Activated T-helper 1 cell treated with Interleukin-2 at 50 U/mL for 16 hours (primary cell): ENCODE measurements at places on chromosomes 7 and 10.
A peak's percentile ranks its signal among the peaks of the same experiment; 100 is the strongest.

DNA sequence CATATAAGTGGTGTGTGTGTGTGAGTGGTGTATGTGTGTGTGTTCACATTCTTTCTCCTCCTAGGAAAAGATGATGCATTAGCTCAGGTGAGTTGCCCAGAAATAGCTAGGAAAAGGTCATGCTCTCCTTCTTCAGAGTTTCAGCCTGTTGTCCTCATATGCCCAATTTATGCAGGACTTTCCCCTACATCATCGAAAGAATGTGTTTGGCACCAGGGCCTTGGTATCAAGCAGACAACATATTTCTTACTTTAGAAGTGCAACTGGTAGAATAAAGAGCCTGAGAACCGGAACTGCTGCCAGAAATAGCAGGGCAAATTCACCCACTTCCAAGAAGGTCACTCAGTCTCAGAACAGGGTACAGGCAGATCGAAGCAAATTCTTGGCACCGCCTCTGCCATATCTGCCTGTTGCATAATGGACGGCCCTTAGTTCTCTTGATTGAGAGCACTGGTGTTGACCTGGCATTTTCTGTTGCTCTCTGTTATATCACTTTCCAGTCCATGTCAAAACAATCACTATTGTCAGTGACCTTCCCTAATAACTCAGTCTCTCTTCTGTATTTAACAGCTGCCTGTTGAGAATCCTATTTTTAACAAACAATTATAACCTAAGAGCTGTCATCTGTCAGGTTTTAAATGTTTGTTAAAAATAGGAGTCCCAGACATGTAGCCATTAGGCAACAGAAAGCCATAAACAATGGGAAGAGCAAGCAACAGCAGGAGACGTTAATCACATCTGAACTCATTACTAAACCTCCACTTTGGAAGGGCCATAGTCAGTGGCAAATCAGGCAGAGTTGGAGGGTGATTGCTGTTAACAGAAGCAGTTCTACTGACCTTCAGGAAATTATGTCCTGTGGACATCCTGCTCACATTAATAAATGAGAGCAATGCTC lies 20.7 kb downstream of the ADRB1 start:
- no peak for DNase-seq

DNA sequence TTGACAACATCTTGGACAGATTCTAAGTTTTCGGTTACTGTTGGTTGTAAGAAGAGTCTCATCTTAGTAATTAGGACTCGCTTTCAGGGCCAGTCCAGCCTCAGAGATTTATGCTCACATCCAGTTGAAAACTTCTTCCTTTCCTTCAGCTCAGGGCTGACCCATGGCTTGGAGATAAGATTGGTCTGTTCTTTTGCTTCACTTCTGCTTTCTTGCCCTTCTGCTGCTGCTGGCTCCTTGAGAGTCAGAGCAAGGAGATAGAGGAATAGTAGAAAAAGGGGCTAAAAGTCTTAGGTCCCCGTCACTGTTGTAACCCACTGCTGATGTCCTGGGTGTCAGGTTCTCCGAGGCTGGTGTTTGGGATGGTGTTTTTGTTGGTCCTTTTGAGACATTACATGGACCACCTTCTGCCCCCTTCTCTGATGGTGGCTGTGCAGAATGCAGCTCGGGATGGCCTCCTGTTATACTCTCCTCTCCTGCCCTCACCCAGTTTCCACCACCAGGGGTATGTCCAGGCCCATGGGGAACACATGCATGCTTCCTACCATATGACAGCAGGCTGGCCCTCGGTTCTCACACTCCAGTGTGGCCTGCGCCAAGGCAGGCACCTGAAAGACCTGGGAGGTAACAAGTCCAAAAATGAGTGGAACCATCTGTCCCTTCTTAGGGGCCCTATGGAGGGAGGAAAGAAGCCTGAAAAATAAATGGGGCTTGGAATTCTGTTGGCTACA lies 67.8 kb upstream of the PCBD1 start:
- DNase-seq = no peak

DNA sequence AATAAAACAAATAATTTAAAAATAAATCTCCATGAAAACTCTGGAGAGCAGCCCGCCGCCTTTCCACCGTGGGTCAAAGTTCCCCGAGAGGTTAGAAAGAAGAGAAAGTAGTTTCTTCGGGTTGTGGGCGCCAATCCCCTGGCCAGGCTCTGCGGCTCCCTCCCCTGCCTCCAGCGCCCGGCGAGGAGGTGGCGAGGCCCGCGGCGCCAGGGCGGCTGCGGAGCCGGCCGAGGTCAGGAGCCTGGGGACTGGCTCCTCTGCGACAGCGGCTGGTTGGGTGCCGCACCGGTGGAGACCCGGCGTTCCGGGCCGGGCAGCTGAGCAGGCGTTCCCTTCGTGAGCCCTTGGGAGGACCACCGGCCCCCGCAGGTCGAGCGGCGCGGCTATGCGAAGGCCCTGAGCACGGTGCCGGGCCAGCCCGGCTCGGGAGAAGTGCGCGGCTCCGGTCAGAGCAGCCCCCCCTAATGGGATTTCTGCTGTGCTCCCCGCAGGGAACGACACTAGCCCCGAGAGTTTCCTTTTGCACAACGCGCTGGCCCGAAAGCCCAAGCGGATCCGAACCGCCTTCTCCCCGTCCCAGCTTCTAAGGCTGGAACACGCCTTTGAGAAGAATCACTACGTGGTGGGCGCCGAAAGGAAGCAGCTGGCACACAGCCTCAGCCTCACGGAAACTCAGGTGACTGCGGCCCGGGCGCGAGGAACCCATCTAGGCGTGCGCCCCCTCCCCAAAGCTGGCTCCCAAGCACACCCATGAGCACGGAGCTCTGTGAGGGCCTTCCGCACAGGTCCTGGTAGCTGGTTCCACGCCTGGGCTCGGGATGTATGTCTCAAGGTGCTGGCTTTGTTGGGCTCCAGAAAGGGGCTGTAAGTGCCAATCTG lies 2.8 kb downstream of the EMX2 start:
- DNase-seq = no peak

- no peak for DNase-seq
These were observed 133.0 kb upstream of the NEBL start for GRCh38 chr10:21030091-21030490.

GRCh38 chr10:72802763-72803505 lies 90.6 kb upstream of the OIT3 start:
- no peak for DNase-seq

DNA sequence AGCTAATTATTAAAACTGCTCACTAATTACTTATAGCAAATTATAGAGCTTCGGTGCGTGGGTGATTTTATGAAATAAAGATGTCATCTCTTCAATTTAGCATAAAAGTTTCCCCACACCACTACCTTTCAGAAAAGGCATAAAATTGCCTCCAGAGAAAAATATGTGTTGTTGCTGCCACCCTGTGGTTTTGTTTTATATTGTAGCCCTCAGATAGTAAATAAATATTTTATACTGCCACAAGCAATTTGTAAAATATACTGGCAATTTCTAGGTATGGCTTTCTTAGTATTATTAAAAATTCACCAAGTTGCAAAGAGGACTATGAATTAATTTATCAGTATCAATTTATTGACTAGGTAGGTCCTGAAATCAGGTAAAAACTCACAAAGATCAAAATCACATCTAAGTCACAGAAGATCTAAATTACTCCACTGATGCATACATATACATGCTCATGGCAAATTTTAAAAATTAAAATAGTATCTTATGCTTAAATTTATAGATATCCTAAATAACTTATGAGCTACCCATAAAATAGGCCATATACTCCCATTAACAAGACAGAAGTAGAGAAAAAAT lies 26.5 kb downstream of the ASNS start:
- no peak for DNase-seq

DNA sequence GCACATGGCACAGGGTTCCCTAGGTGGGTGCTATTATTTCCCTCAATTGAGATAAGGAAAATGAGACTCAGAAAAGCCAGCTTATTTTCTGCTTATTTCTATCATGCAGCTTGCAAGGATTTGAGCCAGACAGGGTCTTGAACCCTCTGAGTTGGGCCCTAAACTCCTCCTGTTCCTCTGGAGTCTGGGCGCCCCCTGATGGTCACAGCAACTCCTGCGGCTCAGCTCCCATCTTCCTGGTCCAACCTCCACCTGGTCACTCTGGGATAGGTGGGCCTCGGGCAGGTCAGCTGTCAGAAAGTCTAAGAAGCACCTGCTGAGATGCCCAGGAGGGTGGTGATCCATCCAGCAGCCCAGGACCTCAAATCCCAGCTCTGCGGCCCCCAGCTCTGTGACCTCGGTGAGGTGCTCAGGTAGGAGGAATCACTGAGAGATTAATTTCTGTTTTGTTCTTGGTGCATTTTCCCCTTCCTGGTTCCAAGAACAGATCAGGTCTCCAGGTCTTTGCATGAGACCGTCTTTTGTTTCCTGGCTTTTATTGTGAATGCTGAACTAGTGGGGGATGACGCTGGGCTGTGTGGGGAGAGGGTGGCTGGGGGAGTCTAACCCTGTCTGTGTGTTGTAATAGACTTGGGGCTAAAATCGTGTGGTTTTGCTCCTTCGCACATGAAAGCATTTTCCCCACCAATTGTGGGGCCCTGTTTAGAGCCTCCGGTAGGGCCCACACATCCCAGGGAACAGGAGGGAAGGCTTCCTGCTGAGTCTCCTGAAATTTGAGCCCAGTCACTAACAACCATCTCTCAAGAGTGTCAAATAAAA lies 32.8 kb downstream of the TMEM130 start:
- DNase-seq = no peak

DNA sequence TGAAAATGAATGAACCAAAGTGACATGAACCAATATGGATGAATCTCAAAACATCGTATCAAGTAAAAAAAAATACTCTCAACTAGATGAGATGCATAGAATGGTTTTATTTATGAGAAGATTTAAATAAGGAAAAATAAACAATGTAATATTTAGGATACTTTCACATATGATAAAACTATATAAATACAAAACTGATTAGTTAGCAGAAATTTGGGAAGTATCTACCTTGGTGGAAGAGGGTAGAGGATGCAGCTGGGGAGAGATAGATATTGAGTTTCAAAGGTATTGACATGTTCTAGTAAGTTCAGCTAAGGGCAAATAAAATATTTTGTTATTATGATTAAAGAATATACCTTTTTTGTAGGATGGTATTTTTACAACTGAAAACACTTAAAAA lies 463.1 kb downstream of the SH2D4B start:
- no peak for DNase-seq

- no peak for DNase-seq
These were observed 55.4 kb downstream of the LYZL1 start for GRCh38 chr10:29344073-29344820.

DNA sequence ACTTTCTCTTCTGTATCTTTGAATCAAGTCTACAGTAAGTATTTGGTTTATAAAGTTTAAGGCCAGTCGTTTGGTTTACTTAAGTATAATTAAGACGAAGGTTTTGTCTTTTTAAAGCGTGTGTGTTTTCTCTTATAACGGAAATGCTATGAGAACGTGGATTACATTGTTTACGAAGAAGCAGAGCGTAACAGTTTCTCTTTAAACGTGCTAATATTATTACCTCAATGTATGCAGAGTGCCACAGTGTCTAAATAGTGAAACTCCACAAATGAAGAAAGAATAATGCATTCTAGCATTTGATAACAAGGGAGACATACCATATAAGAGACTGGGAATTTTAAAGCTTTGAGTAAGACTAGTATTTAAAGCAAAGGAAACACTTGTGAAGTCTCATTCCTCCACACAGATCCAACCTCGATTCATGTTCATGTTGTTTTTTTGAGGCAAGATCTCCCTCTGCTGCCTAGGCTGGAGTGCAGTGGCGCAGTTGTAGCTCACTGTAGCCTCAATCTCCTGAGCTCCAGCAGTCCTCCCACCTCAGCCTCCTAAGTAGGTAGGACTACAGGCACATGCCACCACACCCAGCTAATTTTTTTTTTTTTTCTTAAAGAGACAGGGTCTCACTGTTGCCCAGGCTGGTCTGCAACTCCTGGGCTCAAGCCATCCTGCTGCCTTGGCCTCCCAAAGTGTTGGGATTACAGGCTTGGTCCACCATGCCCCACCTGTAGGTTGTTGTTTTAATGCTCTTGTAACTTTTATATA lies 75.1 kb downstream of the ANKRD61 start:
- peak; percentile 10 for DNase-seq

DNA sequence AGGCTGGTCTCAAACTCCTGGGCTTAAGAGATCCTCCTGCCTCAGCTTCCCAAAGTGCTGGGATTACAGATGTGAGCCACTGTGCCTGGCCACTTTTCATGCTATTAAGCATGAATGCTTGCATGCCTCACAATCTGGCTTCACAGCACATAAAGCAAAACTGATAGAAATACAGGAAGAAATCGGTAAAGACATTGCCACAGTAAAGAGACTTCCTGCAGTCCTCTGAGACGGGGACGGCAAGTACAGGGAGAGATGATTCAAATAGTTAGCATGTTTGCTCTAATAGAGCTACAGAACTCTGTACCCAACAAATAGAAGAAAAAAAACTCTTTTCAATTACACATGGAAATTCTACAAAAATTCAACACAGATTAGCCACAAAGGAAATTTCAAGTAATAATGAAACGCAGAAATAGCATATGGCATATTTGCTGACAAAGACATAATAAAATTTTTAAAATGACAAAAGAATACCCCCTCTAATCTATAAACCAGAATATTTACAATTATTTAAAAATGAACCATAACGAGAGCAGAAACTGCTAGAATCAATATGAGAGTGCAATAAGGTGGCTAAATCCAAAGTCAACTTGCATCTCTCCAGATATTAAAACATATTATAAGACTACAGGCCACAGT lies 32.3 kb downstream of the CARD11 start:
- no peak for DNase-seq

- no peak for DNase-seq
These were observed 9.0 kb downstream of the ADGRA1 start for GRCh38 chr10:133096616-133097269.

- DNase-seq = no peak
These were observed 22.4 kb downstream of the DPYSL4 start for GRCh38 chr10:132209130-132209529.

DNA sequence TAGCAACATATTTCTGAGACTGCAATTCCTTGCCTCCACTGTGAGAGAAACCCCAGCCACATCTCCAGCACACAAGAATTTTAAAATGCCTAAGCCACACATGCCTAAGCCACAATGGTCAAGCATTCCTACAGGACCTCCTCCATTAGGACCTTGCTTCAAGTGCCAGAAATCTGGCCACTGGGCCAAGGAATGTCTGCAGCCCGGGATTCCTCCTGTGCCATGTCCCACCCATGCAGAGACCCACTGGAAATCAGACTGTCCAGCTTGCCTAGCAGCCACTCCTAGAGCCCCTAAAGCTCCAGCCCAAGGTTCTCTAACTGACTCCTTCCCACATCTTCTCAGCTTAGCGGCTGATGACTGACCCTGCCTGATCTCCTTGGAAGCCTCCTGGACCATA lies 117.5 kb downstream of the AHR start:
- no peak for DNase-seq

- no peak for DNase-seq
These were observed 161.4 kb upstream of the EEPD1 start for GRCh38 chr7:35991511-35992232.

GRCh38 chr7:43568529-43568928 lies 14.4 kb upstream of the STK17A start:
- no peak for DNase-seq

- DNase-seq = no peak
These were observed 30.9 kb downstream of the ANKRD16 start for GRCh38 chr10:5858811-5859210.
